ENCODE measurements at places on chromosomes 16 and 17. TPM values are rescaled to one million over a fixed set of nuclear protein-coding genes. Genes with fewer than 3 reads are reported as not detected.

GRCh38 chr16:54283725-54284318 is 2.8 kb downstream of the IRX3 start:
- DNase-seq = no peak

GRCh38 chr17:76550712-76551615 is 11.1 kb downstream of the PRCD start:
- DNase-seq = no peak

GRCh38 chr16:71672803-71673581 is 47.0 kb downstream of the MARVELD3 start:
- DNase-seq = no peak

GRCh38 chr16:24950275-24950674 is 64.9 kb downstream of the ARHGAP17 start:
- no peak for DNase-seq

DNA sequence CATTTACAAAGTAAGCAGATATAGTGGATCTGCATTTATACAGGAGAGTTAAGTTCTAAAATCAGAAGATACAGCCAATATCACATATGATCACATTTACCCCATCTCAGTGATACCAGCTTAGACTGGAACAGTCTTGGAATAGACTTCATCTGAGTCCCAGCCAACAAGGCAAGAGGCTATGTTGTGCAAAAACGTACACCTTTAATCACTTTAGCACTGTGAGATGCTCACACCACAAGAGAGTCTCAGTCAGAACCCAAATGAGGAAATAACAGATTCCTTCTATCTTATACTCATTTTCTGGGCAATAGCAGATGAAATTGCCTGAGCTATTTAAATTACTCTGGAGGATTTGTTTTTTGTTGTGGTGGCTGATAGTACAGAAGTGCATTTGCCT is 145.6 kb downstream of the ANKFN1 start:
- DNase-seq = no peak

DNA sequence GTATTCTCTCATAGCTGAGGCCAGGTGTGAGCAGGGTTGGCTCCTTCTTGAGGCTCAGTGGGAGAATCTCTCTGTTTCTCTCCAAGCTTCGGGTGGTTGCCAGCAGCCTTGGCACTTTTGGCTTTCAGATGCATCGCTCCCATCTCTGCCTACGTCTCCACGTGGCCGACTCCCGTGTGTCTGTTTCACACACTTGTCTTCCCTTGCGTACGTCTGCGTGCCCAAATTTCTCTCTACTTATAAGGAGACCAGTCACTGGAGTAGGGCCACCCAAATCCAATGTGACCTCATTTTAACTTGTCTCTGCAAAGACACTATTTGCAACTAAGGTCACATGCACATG is 14.7 kb downstream of the OSBPL7 start:
- DNase-seq = no peak

GRCh38 chr16:22353933-22354541 is 20.4 kb downstream of the CDR2 start:
- no peak for DNase-seq

- DNase-seq = no peak
Observed at GRCh38 chr17:81906476-81907218, 4.6 kb downstream of the PCYT2 start.

GRCh38 chr17:28327031-28327607 is 8.1 kb downstream of the TMEM97 start:
- no peak for DNase-seq

WFIKKN2 gene
- not detected for polyA plus RNA-seq

AIPL1 gene
- not detected for polyA plus RNA-seq
